ENCODE measurements at places on chromosomes 3 and 15.
A peak's percentile ranks its signal among the peaks of the same experiment; 100 is the strongest.

DNA sequence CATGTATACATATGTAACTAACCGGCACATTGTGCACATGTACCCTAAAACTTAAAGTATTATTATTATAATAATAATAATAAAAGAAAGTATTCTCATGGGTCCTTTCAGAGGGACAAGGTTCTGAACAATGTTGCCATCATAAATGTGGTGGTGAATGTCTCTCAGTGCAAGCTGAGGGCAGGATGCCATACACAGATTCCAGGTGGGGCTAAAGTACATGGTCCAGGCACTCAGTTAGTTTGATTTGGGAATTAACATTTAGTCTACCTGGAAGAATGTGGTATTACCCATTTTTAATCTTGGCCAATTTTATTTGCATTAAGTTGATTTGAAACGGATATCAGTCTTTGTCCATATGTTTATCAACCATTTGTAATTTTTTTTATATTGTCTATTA is 24.5 kb downstream of the PDE8A start:
- no peak for DNase-seq

DNA sequence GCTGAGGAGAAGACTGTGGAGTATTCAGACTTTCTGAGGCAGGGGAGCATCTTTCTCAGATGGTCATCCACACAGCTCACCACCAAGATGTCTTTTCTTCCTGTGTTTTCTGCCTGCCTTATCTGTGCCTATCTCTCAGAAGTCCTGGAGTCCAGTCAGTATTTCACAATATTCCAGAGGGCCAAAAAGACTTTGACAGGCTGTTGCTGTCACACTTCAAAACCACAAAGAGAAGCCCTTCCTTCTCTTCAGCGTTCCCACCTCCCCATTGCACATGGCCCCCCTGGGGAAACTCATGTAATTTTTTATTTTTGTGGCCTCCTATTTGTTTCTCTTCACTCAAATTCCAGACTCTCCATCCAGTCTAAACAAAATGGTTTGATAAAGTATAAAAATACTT is 585.2 kb downstream of the EPHA3 start:
- DNase-seq, result no peak

DNA sequence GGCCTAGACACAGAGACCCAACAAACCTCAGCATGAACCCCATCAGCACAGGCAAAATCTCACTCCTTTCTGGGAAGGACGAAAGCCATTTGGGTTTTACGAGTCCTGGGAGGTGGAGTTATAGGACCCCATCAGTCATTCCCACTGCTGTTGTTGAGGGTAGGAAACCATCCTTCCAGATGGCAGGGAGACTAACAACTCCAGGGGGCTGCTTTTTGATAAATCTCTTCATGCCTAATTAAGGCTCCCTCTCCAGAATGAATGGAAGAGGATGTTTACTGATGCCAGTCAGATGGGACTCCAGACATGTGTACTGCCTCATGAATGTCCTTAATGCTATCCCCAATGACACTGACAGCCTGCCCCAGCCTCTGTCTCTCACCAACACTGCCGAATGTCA is 75.3 kb downstream of the ST8SIA2 start:
- no peak for DNase-seq

DNA sequence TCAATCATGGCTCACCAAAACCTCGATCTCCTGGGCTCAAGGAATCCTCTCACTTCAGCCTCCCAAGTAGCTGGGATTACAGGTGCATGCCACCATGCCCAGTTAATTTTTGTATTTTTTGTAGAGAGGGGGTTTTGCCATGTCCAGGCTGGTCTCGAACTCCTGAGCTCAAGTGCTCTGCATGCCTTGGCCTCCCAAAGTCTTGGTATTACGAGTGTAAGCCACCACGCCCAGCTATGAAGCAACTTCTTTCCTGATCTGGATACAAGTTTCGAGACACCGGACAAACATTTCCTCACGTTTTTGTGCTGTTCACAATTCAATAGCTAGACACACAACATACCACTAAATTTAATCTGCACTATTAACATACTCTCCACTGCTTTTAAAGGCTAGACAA is 3.4 kb upstream of the SYNM start:
- no peak for DNase-seq

DNA sequence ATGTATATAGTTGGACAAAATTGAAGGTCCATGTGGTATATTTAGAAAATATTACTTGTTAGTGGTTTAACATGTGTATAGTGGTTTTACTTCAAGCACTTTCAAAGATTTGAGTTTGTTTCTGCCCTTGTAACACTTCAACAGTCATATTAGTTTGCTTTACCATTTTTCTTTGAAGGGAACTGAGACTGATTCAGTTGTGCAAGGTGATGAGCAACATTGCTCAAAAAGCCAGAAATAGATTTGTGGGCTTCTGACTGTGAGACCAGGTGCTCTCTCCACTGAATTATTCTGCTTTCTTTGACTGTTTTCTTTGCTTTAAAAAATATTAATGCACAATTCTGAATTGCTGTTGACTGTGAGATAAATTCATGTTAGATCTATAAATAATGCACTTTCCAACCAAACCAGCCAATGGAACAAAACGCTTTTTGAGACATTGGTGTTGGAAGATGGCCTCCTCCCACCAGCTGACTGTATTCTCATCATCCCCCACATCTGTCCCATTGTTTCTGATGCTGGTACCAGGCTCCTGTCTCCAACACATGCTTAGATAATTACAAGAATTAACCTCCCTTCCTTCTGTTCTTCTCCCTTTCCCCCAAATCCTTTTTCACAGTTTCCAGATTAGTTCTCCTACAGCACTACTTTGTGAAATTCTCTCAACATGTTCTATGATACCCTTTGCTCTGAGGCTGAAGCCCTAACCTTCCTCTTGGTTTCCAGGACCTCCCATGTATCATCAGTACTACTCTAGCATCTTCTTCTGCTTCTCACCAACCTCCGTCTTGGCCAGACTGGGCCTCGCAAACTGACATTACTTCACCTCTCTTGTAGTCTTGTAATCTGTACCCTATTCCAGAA is 27.9 kb downstream of the PLCL2 start:
- no peak for DNase-seq

DNA sequence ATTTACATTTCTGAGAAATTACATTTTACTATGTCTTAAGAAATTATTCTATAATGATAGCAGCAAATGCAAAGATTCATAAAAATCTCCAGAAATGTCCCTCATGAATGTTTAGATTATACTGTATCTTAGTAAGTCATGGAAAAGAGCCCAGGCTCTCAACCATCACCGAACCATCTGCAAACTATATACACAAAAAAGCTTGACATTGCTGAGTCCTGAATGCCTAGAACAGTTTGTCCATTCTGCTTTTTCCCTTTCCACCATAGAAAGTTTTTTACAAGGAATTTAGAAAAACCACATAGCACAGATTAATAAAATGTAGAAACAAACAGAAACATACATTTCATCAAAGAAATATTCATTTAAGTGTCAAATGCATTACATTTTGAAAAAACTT is 83.6 kb downstream of the MYO9A start:
- DNase-seq, result no peak

GRCh38 chr3:171592786-171593185 is 132.6 kb upstream of the TNIK start:
- DNase-seq, result no peak

- DNase-seq, result no peak
These were observed 31.1 kb downstream of the SLC28A1 start for GRCh38 chr15:84915606-84915958.

- DNase-seq, result no peak
These were observed 217.2 kb upstream of the CGNL1 start for GRCh38 chr15:57158997-57159668.

DNA sequence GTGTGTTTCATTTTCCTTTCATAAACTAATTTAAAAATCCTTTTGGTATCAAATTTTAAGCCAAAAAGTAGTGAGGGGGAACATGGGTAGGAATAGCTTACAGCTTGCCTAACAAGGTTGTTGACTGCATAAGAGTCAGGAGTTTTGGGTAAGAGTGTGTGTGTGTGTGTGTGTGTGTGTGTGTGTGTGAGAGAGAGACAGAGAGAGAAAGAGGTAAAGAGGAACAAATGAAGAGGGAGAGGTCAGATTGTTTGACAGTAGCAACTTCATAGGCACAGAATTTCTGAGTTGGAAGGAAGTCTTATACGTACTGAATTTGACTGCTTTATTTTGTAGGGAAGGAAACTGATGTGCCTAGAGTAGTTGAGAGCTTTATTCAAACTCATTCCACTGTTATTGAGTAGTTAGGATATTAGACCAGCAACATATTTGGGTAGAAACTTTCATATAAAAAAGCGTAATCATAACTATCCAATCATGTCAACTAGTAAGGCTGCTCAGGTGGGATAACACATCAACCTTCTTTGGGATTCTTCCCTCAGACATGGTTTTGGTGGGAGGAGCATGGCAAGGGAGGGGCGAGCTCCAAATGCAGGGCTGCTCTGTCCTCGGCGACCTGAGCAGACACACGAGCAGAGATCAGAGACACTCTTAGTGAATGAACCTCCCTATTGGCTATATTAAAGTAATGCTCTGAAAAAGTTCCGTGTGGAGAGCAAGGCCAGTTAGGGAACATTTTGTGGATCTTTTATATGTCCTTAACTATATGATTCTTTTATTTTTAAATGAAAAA is 86.4 kb downstream of the LPP start:
- DNase-seq, result no peak

DNA sequence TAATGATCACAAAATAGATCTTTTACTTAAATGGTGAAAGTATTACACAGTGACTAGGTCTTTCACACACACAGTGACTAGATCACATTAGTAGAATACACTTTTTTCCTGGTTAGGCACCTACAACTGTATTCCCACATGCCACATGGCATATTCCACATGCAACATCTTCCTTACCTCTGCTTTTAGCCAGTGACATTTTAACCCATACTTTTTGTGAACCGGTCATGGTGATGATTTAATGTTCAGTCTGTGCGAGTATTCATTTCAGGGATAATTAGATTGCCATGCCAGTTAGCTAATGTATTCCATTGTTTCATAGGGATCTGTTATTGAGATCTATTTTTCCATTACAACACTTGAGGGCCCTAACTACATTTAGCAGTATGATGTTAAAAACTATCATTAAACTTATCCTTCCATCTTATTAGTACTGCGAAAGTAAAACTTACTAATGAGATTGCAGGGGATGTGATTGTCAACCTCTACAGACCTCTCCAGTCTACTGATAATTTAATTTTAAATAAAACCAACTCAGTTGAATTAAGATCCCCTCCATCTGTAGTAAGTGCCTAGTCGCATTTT is 28.3 kb downstream of the TSEN2 start:
- no peak for DNase-seq

- DNase-seq, result no peak
These were observed 37.6 kb upstream of the FBN1 start for GRCh38 chr15:48682942-48683651.

GRCh38 chr15:35713733-35714132 is 167.8 kb upstream of the DPH6 start:
- no peak for DNase-seq

- DNase-seq, result no peak
These were observed 119.9 kb upstream of the RASGRP1 start for GRCh38 chr15:38684440-38685010.

GRCh38 chr3:143510601-143511000 is 337.7 kb downstream of the SLC9A9 start:
- DNase-seq, result no peak

DNA sequence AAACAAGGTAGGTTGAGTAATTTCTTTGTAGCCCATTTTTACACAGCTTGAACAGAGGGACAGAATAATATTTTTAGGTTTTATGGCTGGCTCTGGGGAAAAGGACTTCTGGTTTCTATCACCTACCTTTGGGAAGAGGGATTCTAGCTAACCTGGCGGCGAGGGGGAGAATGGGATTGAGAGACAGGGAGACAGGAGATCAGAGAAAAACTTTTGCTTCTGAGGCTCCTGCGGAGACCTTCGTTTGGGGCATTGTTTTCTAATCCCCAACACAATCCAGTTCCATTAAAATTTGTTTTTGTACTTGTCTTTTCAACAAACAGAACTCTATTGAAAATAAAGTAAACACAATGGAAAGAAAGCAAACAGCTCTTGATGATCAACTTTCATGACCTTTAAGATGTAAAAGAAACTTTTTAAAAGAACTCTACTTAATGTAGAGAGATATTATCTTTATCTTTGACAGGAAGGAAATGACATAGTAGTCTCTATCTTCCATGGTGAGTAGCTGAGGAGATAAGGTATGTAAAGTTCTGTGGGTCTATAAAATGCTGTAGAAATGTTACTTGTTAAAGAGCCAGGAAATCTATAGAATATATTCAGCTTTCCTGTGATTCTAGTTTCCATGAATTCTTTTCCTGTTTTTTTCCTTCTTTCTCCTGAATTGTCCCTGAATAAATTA is 37.0 kb upstream of the P2RY1 start:
- no peak for DNase-seq

DNA sequence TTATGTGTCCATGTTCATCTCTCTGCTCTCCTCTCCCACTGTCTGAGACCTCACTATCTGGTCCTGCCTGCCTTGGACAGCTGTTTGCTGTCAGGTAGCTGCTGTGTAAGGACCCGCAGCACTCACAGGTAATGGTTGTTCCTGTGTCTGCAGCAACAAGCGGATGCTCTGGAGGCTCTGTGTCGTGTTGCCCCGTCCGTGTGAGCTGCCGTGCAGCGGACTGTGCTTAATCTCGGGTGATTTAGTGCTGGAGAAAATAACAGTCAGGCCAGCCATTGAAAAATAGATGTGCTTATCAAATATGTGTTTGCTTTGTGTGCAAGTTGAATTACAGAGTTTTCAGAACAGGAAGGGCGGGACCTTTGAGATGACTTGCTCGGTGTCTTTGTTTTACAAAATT is 121.4 kb downstream of the GABRG3 start:
- DNase-seq, result no peak

DNA sequence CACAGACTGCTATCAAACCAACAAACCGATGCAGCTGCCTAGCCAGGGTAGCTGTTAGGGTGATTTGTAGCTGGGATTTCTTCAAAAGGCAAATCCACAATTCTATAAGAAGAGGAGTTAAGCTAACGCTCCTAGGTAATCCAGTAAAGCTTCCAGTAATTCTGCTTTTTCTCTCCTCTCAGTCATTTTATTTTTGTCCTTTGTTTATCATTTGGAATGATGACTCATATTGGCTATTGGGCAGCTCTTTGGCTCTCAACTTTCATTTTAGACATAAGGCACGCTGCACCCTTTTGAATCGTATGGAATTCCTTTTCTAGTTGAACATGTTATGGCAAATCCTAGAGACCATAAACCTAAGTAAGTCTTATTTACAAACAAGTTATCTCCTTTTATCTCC is 53.2 kb upstream of the PPARG start:
- no peak for DNase-seq

- DNase-seq, result no peak
These were observed 79.0 kb upstream of the DCLK3 start for GRCh38 chr3:36843065-36844051.

DNA sequence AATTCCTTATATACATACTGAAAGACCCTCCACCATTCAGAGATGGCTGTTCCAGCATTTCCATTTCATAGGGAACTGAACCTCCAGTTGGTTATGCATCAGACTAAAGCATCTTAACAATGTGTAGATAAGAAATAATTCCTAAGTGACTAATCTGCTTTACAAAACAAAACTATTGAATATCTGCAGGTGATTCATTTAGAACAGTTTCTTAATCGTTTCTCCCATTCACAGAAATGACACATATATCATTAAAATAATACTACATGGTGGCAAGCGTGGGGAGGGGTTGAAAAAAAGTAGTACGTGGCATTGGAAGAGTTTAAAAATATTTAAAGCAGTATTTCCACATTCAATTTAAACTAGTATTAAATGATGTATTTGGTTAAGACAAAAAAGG is 19.5 kb downstream of the COPS2 start:
- no peak for DNase-seq

- DNase-seq, result peak; percentile 8
These were observed 5.1 kb downstream of the RNU6-1 start for GRCh38 chr15:67834581-67835296.
